Lung (tissue), 17 donors: ENCODE measurements at places on chromosomes 16 and 17.
A peak's percentile ranks its signal among the peaks of the same experiment; 100 is the strongest.

DNA sequence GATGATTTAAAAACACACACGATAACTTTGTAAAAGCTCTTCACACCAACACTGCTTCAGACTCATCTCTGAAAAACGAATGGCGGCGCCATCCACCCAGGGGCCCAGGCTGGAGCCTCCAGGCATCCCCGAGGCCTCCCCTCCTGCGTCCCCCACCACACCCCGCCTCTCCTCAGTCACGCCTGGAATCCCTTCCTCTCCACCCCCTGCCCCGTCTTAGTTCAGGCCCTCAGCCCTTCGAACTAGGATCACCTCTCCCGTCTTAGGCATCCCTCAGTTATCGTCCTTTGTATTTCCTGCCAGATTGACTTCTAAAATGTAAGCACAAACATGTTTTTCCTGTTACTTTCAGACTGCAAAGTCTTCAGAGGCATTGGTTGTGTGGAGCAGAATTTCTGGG, 58.3 kb downstream of the NDEL1 start:
- DNase-seq: no peak

- DNase-seq: no peak
These were observed 206.4 kb downstream of the ZFHX3 start for GRCh38 chr16:72841506-72841905.

DNA sequence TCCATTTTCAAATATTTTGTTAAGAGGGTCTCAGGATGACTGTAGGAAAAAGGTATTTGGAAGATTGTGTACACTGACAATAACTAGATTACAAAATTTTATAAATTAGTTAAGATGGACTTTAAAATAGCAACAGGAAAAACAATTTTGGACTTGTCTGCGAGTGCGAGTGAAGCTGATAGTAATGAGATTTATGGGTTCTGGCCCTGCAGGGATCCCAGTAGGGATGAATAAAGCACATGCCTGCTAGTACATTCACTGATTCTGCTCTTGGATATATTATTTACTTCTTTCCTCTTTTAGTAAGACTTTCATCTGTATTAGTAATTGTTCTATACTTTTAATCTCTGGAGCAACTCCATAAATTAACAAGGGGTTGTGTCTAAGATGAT, 28.2 kb downstream of the PRKCA start:
- no peak for DNase-seq

- DNase-seq: no peak
These were observed at the start of gene LDHD for GRCh38 chr16:75116081-75116910. Gene LDHD (minus strand): TSS chr16:75116780. CDS start chr16:75116720, 60 bp downstream.

- DNase-seq: no peak
These were observed 24.8 kb downstream of the PITPNC1 start for GRCh38 chr17:67401598-67402504.

DNA sequence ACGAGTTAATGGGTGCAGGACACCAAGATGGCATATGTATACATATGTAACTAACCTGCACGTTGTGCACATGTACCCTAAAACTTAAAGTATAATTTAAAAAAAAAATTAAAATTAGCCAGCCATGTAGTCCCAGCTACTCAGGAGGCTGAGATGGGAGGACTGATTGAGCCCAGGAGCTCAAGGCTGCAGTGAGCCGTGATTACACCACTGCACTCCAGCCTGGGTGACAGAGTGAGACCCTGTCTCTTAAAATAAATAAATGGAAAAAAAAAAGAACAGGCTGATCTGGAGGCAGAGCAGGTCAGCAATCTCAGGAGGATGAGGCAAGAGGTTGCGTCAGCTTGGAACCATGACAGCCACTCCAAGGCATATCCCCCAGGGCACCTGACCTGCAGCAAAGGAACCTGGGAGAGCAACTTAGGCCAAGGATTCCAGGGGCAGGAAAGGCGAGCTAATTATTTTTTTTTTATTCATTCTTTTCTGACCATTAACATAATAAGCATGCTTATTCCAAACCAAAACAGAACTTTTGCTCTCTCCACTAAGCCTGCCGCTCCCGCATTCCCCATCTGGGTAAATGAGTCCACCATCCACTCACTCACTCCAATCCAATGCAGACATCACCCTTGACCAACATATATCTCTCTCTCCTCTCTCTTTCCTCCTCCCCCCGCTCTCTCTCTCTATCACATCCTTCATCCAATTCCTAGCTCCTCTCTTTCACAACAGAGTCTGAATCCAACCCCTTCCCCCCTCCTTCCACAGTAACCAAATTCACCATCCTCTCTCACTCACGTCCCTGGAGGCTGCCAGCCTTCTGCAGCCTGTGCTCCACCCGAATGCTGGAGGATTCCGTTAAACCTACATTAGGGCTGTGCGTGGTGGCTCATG, 47.7 kb downstream of the TK2 start:
- DNase-seq: no peak

DNA sequence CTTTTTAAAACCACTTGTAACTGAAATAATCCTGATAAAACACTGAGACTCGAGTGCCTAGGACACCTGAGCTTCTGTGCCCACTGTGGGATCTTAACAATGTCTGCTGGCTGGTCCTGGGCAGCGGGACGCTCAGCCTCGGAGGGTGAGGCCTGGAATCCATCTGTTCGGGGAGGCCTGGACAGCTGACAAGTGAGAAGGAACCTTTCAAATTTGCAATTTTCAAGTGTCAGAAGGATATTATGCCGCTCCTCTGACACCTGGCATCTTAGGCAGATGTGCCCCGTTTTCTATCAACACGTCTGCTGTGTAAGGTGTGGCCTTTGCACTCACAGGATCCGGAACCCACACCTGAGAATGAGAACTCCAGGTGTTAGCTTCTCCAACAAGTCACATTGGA, 33.1 kb upstream of the C16orf78 start:
- no peak for DNase-seq

- DNase-seq: no peak
These were observed 5.4 kb downstream of the CD300LB start for GRCh38 chr17:74525781-74526288.

GRCh38 chr17:50719924-50720794, 756 bp downstream of the LUC7L3 start:
- DNase-seq: peak; percentile 59

- no peak for DNase-seq
These were observed 7.6 kb downstream of the SGSH start for GRCh38 chr17:80212511-80212910.

GRCh38 chr16:9248162-9248561, 156.7 kb downstream of the HAPSTR1 start:
- DNase-seq: no peak

DNA sequence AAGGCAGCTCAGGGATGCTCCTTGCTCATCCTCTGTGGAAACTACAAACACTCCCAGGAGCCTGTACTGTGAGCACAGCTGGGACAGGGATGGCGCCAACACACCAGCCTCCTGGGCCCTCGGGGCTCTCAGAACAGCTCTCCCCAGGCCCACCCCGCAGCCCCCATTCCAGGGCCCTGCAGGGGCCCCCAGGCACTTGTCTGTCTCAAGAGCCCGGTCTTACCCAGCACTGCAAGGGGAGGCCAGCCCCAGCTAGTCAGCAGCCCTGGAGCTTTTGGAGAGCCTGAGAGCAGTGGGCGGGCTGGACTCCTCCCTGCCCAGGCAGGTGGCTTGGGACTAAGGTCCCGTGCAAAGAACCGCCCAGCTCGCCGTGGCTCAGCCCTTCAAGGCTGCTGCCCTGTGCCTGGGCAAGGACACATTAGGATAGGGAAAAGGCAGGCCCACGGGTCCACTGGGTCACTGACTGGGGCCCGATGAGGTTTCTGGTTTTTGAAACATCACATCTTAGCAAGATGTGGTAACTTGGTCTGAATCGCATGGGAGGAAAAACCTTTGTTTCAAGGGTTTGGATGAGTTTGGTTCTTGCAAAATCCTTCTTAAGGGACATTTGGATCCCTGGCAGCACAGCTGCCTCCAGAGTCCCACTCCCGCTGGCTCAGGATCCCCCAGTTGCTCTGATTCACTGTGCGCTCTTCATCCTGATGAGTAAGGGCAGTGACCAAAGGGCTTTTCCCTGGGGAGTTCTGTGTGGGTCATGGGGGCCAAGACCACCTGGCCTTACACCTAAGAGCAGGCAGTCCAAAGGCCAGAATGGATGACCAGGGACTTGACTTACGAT, 2.8 kb downstream of the DNASE1L2 start:
- no peak for DNase-seq

DNA sequence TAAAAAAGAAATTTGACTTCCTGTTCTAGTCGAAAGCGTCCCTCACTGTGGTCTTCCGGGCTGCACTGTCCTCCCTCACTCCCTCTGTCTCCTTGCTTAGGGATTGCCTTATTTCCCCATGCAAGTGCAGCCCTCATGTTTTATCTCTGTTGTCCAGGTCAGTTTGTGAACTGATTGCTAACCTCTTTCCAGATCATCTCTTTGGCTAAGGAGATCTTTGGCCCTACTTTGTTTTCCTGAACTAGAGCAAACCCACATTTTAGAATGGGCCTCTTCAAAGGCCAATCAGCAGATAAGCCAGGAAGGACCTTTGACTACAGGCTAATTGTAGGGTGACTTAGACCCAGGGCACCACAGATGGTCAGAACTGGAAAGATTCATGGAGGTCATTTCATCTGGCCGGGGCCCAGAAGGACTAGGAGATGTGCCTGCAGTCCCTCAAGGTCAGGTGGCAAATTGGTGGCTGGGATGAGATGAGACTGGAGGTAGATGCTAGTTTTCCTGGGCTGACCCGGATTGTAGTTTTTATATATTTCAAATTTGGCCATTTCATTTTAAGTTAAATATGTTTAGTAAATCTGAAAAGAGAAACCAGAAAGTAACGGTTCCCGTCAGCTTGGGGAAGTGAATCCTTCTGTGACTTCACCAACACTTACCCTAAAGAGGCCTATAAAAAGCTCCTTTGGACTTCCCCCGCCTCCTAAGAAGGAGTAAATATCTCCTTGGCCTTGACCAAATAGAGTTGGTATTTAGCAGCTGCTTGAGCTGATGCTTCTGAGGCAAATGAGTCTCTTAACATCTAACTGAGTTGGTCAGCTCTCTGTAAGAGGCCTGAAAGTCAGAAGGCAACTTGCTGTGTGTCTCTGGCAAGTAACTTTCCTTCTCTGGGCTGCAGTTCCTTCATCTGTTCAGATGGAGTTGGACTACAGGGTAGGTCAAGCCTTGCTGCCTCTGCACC, 6.2 kb upstream of the SLC25A19 start:
- DNase-seq: no peak

GRCh38 chr17:78600181-78600721, 23.1 kb upstream of the DNAH17 start:
- peak; percentile 49 for DNase-seq

DNA sequence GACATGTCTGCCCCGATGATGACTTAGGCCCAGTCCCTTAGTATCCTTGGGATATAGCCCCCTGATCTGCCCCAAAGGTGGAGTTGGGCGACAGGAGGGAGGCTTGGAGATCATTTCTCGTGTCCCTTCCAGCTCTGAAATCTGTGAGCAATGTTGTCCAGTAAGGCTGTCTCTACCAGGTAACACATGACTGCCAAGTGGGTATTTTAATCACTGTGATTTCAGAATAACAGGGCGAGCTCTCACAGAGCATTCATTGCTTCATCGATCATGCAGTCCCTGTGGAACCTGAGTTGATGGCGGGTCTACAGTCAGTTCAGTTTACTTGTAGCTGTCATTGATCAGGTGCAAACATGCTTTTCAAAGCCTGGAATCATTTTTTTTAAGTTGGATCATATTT, 39.2 kb downstream of the KSR1 start:
- no peak for DNase-seq

DNA sequence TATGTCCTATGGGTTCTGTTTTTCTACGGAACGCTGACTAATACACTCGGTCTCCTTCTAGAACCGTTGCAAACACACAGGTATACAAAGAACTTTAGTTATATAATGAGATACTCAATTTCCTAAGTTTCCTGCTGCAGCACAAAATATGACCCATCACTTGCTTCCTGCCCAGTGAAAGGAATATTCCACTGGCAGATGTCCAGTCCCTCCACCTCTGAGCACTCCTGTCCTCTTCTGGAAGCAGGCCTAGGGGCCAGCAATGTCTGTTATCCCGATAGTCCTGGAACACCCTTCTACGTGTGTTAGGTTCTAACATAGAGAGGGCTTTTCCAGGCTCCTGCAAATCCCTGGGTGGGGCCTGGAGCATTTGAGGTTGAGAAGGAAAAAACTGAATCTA, 32.7 kb downstream of the ADAMTS18 start:
- no peak for DNase-seq

- no peak for DNase-seq
These were observed 16.0 kb upstream of the RASL10B start for GRCh38 chr17:35715416-35715815.

DNA sequence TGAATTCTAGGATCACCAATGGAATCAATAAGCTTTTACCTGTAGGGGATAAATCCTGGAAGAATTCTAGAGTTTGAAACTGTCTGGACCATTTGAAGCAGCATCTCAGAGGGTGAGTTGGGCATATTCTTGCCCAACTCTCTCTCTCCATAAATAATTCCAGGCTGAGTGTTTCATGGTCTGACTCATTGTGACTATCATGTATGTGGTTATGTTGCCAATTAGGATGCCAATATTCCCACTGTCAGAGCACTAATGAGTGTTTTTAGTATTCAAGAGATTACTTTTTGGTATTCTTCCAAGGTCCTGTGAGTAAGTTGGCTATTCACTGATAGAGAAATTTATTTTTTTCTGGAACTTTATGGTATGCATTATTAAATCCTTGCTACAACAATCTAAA, 456.9 kb downstream of the TOX3 start:
- no peak for DNase-seq

- DNase-seq: no peak
These were observed 2.4 kb downstream of the GSDMA start for GRCh38 chr17:39965017-39965699.

GRCh38 chr17:28526381-28526780, 20.2 kb downstream of the FOXN1 start:
- DNase-seq: no peak

DNA sequence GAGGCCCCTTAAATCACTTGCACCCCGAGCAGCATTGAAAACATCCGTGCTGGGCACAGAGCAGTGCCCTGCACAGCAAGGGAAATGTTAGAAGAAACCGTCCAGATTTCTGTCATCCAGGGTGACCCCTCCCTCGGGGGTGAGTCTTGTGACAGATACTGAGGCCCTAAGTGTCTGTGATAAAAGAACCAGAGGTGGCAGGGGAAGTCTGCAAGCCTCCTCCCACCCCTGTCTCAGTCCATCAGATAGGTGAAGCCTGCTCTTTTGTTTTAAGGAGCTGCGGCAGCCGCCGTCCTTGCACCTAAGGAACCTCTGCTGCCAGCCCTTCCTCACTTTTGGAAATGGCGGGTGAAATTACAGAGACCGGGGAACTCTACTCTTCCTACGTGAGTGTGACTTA, 845 bp upstream of the NAT9 start:
- no peak for DNase-seq

DNA sequence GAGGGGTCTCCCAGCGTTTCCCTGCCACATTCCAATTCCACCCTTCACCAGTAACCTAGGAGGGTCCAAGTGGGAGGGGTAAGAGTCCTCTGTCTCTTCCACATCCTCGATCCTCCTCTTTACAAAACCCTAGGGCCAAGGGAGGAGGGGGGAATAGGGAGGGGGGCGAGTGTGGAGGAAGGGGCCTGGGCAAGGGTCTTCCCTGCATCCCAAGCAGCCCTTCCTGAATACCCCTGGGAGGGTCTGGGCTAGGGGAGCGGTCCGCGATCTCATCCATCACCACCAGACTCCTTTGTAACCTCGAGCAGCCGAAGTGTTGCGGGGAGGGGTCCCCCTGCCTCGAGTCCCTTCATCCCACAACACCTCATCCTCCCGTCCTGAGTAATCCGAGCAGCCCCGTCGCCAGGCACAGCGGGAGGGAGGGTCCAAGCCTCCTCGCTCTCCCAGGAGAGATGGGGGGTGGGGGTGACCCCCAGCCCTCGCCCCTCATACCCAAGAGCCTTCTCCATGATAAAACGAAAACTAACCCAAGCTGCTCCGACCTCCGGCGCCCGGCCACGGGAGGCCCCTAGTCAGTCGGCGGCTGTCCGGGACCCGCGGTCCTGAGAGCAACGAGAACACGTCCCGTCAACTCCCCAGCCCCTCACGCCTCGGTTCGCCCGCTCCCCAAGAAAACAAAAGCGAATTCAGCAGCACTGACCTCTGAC, 502 bp downstream of the SMPD3 start:
- DNase-seq: no peak
